H4 (cell line): ENCODE measurements at places on chromosomes 13 and 19. TPM values are rescaled to one million over a fixed set of nuclear protein-coding genes. Genes with fewer than 3 reads are reported as not detected.
A peak's percentile ranks its signal among the peaks of the same experiment; 100 is the strongest.

The SCGB2B2 gene
- 0.35 TPM in 1 of 2 replicates, not detected in the other for total RNA-seq

DNA sequence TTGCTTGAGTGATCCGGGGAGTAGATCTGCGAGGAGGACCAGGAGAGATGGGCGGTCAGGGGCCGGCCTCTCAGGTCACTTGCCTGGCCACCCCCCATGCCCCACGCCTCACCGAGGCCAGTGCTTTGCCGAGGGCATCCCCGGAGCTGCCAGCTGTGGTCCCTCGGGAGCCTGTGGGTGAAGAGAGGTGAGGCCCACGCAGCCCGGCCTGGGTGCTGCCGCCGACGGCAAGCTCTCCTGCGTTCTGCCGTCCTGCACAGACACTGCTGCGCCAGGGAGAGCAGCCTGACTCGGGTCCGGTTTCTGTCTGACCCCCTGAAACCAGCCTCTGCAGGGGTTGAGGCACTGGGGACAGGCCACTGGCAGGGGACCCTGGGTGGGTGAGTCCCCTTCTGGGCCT lies 15.8 kb upstream of the UQCR11 start:
- no peak for DNase-seq

GRCh38 chr19:53183146-53183764 lies 9.9 kb downstream of the ZNF665 start:
- DNase-seq = peak; percentile 35

DNA sequence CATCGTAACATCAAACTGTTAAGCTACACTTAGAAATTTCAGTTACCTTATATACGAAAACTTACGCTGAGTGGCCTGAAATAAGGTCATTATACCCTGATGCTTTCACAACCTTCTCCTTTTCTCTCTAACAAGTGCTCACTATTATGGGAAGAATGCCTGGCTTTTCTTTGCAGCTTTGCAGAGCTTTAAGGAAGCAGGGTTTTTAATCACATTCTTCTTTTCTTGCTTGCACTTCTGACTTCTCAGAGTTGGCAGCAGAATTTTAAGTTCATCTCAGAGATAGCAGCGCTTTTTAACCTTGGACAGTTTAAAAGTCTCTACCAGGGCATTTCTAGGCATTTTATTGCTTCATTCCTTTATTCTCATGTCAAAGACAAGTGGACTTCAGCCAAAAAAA lies 285.1 kb downstream of the SPRY2 start:
- no peak for DNase-seq

DNA sequence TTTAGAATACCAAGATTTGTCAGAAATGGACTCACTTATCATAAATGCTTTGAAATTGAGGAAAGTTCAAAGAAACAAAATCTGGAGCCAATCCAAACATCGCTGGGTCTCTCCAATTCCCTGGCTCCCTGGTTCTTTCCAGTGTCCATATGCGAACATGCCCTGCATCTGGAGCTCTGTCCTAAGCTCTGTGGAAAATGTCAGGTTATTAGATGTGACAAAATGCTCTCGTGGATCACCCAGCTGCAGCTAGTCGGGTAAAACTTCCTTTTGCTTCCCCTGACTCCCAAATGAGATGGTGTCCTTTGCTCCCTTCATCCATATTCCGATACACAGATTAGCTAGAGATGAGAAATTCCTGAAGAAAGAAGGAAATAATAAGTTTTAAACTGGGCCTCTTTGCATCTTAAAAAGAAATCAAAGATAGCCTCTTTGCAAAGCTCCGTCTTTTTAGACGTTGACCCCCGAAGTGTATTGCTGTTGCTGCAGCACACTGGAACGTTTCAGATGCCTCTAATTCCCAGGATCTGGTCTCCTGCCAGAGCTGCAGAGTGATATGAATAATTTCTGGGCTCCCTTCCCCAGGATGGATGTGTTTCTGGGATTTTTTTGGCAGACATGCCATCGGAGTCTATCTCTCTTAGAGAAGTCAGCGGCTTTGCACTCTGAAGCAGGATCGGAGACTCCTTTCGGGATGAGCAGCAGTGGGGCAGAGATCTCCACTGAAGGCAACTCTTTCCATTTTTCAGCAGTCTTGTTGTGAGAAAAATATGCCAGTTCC lies 102.9 kb downstream of the TEX26 start:
- DNase-seq = no peak

GRCh38 chr19:5677580-5677979 lies 2.7 kb downstream of the MICOS13 start:
- DNase-seq = no peak

The ZNF296 gene
- not detected in 2 replicates for total RNA-seq

DNA sequence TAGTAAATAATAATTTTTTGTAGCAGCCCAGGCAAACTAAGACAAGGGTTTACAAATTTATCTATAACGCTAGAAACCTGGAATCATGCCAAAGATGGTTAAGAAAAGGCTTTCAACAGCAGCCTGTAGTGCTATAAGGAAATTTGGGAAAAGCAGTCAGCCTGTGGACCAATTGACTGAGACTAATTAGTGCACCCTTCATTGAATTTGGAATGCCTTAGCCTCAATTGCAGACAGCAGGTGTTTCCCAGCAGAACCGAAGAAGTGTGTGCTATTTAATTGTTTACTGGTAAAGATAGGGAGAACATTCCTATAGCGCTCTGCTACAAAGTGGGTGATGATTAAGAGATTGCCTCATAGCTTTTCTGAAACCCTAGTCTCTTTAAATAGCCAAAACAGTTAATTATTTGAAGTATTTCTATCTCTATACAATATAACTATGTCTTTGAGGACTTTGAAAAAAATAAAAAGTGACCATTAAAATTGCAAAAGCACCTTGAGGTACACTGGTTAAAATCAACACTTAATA lies 1884.3 kb upstream of the PCDH20 start:
- DNase-seq = no peak

DNA sequence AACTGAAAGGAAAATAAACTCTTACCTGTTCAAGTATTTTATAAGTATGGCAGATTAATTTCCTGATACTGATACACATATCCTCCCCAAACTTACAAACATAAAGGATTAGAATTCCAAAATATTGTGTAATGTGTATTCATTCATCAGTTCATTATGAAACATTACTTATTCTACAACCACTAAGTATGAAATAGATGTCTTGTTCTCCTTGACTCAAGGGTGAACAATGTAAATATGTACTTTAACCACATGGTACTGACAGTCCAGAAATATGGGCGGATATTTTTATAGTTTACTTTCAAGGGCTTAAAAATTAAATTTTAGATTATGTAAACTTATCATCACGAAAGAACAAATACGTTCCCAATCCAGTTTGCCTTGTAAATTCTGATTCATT lies 334.0 kb downstream of the LIG4 start:
- DNase-seq = no peak

DNA sequence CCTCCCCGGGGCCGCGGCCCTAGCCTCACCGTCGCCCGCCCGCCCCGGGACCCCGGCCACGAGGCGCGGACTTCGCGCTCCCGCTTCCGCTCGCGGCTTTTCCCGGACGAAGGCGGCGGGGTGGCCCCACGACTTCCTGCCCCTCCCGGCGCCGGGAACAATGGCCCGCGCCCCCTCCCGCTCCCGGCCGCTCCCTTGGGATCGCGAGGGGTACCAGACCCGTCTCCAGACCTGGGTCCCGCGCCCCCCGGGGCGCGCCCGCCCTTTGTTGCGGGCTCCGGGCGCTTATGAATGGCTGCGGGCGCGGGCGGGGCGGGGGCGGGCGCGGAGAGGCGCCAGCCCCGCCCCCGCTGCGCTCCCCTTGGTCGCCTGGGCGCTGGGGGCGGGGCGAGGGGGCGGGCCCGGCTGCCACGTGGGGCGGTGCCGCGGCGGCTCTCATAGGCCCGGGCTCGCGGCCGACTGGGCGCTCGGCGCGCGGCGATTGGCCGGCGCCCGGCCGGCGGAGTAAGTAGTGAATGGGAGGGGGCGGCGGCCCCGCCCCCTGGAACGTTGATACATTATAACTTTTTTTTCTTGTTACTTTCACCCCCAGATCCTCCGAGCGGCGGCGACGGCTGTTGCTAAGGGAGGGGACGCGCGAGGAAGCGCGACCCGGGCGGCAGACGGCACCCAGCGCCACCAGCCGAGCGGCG lies 1.1 kb downstream of the MIDN start:
- DNase-seq = peak; percentile 90

- no peak for DNase-seq
Measured at GRCh38 chr19:50418176-50419021, at the start of gene SPIB. Gene SPIB (plus strand): TSS chr19:50418938. CDS start chr19:50418963, 25 bp downstream.

GRCh38 chr13:39282400-39282972 lies 244.2 kb downstream of the NHLRC3 start:
- DNase-seq = no peak

The RFPL4A gene
- total RNA-seq = 7.7 and 12.4 TPM in 2 replicates

DNA sequence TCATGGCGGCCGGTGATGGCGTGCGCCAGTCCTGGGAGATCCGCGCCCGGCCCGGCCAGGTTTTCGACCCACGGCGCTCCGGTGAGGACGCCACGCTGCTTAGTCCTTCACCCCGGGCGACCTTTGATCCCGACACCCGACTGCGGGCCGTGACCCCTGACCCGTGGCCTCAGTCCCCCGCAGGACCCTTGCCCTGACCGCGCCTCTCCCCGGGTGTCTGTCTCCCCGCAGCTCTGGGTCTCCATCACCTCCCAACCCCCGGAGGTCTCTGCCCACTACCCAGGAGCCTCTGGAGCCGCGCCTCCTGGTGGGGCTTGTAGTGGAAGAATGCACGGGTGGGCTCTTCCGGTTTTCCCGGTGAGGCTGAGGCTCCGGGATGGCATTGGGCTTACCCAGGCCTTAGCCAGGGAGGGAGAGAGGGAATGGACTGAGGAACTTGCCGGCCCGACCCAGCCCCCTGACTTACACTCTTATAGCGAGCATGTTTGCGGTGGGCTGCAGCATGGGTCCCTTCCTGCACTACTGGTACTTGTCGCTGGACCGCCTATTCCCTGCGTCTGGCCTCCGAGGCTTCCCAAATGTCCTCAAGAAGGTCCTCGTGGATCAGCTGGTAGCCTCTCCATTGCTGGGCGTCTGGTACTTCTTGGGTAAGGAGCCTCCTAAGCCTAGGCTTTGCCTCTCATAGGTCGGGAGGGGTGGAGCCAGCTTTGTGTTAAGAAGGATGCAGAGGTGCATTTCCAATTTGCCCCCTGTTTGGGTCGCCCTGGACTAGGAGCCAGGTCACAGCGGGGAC lies 566 bp downstream of the MPV17L2 start:
- no peak for DNase-seq

DNA sequence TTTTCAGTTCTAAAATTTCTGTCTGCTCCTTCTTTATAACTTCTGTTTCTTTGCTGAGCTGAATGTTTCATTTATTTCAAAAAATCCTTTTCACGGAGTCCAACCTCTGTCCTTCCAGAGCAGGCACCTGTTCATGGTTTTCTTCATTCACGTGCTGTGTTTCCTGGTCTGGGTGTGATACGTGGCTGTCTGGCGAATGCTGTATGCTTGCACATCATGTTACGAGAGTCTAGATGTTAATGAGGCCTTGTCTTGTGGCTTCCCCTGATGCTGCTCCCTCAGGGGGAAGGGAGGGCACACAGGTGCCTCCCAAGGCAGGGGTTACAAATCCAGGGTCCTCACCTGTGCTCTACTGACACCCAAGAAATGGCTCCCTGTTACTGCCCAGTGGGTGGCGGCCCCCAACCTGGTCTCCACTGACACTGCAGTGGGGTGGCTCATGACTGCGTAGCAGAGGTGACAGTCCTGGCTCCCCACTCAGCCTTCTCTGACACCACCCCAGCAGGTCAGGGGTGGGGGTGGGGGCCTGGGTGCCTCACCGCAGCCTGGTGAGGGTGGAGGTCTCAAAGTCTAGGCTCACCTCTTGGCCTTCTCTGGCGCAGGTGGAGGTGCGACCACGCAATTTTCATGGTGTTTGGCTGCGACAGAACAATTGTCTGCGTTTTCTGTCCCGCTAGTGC lies 20.1 kb upstream of the RAB20 start:
- DNase-seq = no peak

DNA sequence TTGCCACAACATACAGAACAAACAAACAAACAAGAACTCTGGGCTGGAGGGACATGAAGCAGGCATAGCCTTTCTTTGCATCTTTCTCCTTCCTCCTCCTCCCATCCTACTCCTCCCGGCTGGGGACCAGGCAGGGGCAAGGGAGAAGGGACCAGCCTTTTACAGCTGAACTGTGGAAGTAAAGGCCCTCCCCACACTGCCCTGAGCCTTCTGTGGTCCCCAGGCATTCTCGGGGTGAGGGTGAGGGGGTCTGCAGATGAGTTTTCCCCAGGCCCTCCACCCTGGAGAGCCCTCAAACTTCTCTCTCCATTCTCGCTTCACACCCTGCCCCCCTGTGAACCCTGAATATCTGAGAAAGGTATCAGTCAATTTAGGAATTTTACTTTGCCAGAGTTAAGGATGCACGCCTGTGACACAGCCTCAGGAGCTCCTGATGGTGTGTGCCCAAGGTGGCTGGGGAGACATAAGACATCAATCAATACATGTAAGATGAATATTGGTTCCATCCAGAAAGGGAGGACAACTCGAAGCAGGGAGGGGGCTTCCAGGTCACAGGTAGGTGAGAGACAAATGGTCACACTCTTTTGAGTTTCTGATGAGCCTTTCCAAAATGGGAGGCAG lies 170.9 kb downstream of the COL4A1 start:
- no peak for DNase-seq

GRCh38 chr19:14395710-14396336 lies 14.6 kb downstream of the ADGRE5 start:
- no peak for DNase-seq

The SIGLEC9 gene
- total RNA-seq = not detected in 2 replicates

DNA sequence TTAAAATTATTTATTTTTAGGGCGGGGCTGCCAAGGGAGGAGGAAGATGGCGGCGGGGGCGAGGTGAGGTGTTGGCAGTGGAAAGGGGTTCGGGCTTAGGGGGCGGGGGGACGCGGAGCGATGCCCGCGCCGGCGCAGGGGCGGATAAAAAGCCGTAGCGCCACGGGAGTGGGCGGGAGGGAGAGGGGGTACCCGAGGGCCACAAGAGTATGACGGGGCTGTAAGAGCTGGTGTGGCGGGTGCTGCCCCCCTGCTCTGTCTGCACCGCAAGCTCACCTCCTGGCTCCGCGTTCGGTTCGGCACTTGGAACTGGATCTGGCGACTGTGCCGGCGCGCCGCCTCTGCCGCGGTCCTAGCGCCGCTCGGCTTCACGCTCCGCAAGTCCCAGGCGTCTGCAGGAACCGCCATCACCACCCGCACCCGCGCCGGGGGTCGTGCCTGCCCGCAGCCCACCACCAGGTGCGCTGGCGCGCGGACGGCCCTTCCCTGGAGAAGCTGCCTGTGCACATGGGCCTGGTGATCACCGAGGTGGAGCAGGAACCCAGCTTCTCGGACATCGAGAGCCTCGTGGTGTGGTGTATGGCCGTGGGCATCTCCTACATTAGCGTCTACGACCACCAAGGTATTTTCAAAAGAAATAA lies 265.2 kb upstream of the SGCG start:
- peak; percentile 19 for DNase-seq

The FGF14 gene
- total RNA-seq = 1.0 TPM in 1 of 2 replicates, not detected in the other

DNA sequence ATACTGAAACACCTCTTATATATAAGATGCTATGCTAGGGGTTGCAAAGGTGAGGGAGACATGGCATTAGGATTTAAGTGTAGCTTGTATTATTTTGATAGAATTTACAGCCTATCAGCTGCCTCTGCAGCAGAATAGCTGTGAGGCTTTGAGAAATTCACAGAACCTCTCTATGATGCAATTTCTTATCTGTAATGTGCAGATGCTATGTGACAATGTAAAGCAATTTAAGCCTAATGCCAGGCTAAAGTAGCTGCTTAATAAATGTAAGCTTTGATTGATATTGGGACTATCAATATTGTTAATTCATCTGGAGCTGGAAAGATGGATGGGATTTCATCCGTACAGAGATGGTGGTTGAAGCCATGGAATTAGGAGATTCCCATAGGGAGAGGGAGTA lies 1.6 kb downstream of the ADGRE3 start:
- no peak for DNase-seq

- no peak for DNase-seq
Measured at GRCh38 chr13:98678741-98679140, 73.7 kb downstream of the SLC15A1 start.

- no peak for DNase-seq
Measured at GRCh38 chr13:24858953-24859352, 95.0 kb downstream of the RNF17 start.
